ENCODE measurements at places on chromosomes 2 and 18.

GRCh38 chr18:66553824-66554223, 50.1 kb downstream of the CDH19 start:
- H3K36me3 ChIP-seq = no peaks in the 10 kb centered on the region
- H3K27me3 ChIP-seq = no peaks in the 10 kb centered on the region
- no peaks in the 10 kb centered on the region for H3K4me1 ChIP-seq
- H3K4me3 ChIP-seq = no peak overlapping the region

- DNase-seq = no peak
- H3K27me3 ChIP-seq = no peaks in the 10 kb centered on the region
- H3K4me1 ChIP-seq = no peaks in the 10 kb centered on the region
- H3K36me3 ChIP-seq = no peaks in the 10 kb centered on the region
Measured at GRCh38 chr2:45433363-45433762, 177.7 kb downstream of the SRBD1 start.

DNA sequence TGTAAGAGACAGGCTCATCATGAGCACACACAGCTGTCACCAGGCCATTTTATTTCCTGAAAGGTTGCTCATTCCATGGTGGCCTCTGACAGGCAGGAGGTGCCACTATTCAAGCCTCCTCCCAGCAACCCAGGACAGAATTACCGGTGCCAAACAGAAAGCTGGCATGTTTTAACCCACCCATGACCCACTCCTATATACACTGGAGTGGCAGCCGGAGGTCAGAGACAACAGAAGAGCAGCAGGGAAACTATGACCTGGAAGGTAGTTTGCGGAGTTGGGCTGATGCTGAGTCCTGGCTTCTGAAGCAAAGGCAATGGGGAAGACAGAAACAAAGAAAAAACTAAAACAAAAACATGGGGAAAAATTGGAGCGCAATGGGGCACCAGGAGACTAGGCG, 2.3 kb downstream of the RFTN2 start:
- H3K4me3 ChIP-seq = no peak overlapping the region
- DNase-seq = no peak
- H3K27ac ChIP-seq = no peak overlapping the region
- H3K36me3 ChIP-seq = no peaks in the 10 kb centered on the region
- no peaks in the 10 kb centered on the region for H3K27me3 ChIP-seq
- no peaks in the 10 kb centered on the region for H3K4me1 ChIP-seq

DNA sequence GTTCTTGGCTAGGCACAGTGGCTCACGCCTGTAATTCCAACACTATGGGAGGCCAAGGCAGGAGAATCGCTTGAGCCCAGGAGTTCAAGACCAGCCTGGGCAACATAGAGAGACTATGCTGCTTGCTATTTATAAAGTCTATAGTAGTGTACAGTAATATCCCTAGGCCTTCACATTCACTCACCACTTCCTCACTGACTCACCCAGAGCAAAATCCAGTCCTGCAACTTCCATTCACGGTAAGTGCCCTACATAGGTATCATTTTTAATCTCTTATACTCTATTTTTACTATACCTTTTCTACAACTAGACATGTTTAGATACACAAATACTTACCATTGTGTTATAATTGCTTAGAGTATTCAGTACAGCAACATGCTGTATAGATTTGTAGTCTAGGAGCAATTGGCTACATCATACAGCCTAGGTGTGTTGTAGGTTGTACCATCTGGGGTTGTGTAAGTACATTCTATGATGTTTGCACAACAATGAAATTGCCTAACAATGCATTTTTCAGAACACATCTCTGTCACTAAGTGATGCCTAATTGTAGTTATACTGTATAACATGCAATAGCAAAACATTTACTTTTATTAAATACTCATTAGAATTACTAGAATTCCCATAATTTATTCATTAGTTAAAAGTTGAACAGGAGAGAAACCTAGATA, 8.8 kb downstream of the DHX57 start:
- H3K4me3 ChIP-seq = no peak overlapping the region
- peak; percentile 91 for DNase-seq
- no peaks in the 10 kb centered on the region for H3K4me1 ChIP-seq
- H3K27me3 ChIP-seq = no peaks in the 10 kb centered on the region
- H3K27ac ChIP-seq = no peak overlapping the region
- peaks cover 2% of the 10 kb centered on the region for H3K36me3 ChIP-seq

GRCh38 chr18:30929718-30930117, 112.8 kb downstream of the DSC3 start:
- H3K4me3 ChIP-seq = no peak overlapping the region
- H3K36me3 ChIP-seq = no peaks in the 10 kb centered on the region

DNA sequence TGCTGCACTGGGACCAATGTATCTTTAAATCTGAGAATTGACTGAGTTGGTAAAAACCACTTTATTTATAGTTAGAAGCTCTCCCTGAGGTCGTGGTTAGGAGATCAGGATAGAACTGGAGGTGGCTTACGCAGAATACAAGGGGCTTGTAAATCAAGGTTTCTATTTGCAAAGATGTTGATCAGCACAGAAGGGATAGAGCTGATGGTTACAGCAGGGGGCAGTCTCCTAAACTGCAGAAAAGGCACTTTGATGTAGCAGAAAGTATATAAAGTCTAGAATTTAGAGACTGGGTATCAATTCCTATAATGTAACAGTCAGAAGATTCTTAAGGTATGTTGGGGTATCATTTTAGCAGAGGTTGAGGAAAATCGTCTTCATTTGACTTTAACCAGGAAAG, 25.2 kb upstream of the ACVR1 start:
- H3K4me1 ChIP-seq = no peaks in the 10 kb centered on the region
- H3K36me3 ChIP-seq = no peaks in the 10 kb centered on the region
- H3K4me3 ChIP-seq = no peak overlapping the region
- H3K27ac ChIP-seq = no peak overlapping the region

DNA sequence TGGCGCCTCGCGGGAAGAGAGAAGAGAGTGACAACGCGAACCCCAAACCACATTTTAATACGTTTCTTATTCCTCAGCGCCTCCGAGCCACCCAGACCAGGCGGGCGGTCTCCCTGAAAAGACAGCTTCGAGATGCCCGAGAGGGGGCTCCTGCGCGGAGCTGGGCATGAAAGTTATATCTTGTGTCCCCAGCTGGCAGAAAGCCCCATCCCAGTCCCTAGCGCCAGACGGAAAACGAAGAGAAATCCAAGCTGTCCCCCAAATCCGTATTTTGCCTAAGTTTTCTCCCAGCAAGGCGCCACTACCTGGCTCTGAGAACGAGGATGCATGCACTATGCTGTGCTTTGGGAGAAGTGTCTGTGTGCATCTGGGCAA, 797 bp downstream of the NXPH2 start:
- H3K4me1 ChIP-seq = peaks cover 4% of the 10 kb centered on the region
- H3K4me3 ChIP-seq = peak overlapping the region; percentile 92
- DNase-seq = no peak
- H3K36me3 ChIP-seq = no peaks in the 10 kb centered on the region
- H3K27me3 ChIP-seq = peaks cover 7% of the 10 kb centered on the region

DNA sequence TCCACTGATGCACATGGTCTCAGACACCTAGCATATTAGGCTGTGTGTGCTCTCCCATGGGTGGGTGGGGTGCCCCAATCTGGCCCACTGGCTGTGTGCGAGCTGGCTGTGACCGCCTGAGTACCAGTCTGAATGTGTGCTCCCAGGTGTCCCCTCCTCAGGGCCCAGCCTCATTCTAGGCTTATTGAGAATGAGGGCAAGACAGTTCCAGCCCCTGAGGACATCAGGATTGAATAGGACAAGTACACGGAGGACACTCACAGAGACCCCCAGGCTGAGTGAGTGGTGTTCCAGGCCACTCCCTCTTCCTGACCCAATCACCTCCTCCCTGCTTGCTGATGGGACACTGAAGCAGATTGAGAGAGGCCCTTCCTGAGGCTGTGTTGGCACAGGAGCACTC, 116.1 kb upstream of the RAB6C start:
- H3K4me3 ChIP-seq = no peak overlapping the region
- no peak overlapping the region for H3K27ac ChIP-seq
- DNase-seq = no peak
- H3K27me3 ChIP-seq = no peaks in the 10 kb centered on the region
- no peaks in the 10 kb centered on the region for H3K4me1 ChIP-seq

DNA sequence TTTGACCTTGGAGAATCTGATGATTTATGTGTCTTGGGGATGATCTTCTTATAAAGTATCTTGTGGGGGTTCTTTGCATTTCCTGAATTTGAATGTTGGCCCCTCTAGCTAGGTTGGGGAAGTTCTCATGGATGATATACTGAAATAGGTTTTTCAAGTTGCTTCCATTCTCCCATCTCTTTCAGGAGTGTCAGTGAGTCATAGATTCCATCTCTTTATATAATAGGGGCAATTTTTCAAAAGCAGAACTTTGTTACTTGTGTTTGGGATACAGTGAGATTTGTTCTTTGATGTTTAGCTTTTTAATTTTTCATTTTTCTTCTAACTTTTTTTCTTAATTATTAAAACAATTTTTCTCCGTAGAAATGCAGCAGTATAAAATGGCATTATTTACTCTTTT, 19.4 kb downstream of the TMEM87B start:
- no peak for DNase-seq
- peaks cover 16% of the 10 kb centered on the region for H3K36me3 ChIP-seq
- H3K27me3 ChIP-seq = no peaks in the 10 kb centered on the region
- H3K4me1 ChIP-seq = no peaks in the 10 kb centered on the region

DNA sequence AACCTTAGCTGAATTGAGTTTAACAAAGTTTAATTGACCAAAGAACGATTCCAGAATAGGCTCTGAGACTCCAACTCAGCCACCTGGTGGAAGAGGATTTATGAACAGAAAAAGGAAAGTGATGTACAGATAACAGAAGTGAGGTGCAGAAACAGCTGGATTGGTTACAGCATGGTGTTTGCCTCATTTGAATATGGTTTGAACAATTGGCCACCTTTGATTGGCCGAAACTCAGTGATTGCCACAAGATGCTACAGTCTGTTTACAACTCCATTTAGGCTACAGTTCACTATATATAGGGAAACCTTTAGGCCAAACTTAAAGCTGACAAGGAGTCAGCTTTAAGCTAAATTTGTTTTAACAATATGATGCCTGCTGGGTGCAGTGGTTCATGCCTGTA, 28.1 kb upstream of the SLC35G4 start:
- no peak overlapping the region for H3K27ac ChIP-seq
- H3K36me3 ChIP-seq = no peaks in the 10 kb centered on the region
- no peak overlapping the region for H3K4me3 ChIP-seq
- no peak for DNase-seq

- no peak overlapping the region for H3K4me3 ChIP-seq
- no peaks in the 10 kb centered on the region for H3K36me3 ChIP-seq
- DNase-seq = no peak
- no peak overlapping the region for H3K27ac ChIP-seq
Measured at GRCh38 chr2:25178976-25179375, 10.6 kb upstream of the POMC start.

DNA sequence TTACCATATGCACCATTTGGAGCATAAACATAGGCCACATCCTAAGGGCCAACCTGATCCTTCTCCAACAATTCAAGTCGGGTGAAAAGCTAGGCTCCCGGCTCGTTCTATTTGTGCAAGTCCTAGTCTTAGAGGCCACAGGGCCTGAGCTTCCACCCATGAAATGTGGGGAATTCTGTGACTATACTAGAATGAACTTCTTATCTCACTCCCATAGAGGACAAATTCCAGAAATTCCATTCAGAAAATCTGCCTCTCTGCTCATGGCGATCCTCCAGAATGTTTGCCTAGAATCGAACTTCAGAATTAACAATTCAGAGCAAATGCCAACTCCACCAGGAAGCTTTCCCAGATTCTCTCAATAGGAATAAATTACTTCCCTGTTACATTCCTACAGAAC, 187.9 kb downstream of the BCL11A start:
- no peaks in the 10 kb centered on the region for H3K27me3 ChIP-seq
- peak; percentile 81 for DNase-seq
- peaks cover 10% of the 10 kb centered on the region for H3K4me1 ChIP-seq

DNA sequence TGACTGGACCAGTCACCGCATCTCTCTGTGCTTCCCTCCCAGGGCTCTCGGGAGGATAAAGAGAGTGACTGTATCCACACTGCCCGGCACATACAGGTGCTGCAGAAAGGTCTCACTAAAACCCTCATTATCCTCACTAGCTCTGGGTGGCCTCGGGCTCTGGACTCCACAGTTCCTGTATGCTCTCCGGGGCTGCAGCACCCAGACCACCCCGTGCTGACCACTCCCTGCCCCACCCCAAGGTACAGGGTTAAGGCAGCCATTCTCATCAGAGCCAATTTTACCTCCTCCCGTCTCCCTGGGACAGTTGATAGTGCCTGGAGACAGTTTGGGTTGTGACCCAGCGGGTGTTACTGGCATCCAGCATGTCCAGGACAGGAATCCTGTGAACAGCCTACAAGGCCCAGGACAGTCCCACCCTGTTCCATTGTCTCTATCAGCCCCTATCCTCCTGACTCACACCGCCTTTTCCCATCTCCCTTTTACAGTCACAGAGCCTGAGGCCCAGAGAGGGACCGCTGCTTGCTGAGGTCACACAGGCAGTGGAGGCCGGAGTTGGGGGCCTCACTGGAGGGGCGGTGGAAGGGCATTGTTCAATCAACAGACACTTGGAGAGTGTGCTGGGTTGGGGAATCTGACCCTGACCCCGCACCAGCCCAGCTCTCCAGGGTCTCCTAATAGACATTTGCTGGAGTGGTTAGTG, 1.7 kb downstream of the ZAP70 start:
- H3K36me3 ChIP-seq = no peaks in the 10 kb centered on the region
- DNase-seq = peak; percentile 53
- no peak overlapping the region for H3K4me3 ChIP-seq
- H3K27me3 ChIP-seq = no peaks in the 10 kb centered on the region

GRCh38 chr2:74537140-74537539, 7.4 kb downstream of the HTRA2 start:
- H3K27me3 ChIP-seq = no peaks in the 10 kb centered on the region
- no peak for DNase-seq
- H3K4me3 ChIP-seq = no peak overlapping the region
- no peak overlapping the region for H3K27ac ChIP-seq
- H3K4me1 ChIP-seq = no peaks in the 10 kb centered on the region
- peaks cover 8% of the 10 kb centered on the region for H3K36me3 ChIP-seq

DNA sequence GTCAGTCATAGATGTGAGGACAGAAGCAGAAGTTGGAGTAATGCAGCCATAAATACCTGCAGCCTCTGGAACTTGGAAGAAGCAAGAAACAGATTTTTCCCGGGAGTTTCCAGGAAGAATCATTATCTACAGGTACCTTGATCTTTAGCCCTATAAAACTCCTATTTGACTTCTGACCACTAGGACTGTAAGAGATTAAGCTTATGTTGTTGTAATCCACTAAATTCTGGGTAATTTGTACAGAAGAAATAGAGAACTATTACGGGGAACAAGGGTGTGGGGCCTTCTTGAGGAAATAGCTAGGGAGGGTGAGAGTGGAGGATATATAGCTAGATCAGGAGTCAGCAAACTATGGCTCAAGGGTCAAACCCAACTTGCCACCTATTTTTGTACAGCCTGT, 353.2 kb downstream of the SLC4A3 start:
- no peak for DNase-seq
- H3K27ac ChIP-seq = no peak overlapping the region
- no peaks in the 10 kb centered on the region for H3K27me3 ChIP-seq
- H3K36me3 ChIP-seq = no peaks in the 10 kb centered on the region

GRCh38 chr2:95310651-95311050, 13.5 kb downstream of the KCNIP3 start:
- H3K27ac ChIP-seq = no peak overlapping the region
- no peaks in the 10 kb centered on the region for H3K36me3 ChIP-seq
- H3K27me3 ChIP-seq = no peaks in the 10 kb centered on the region
- no peak overlapping the region for H3K4me3 ChIP-seq
- DNase-seq = no peak

All from trophoblast cell (in vitro differentiated cells and primary cell).